ENCODE measurements at places on chromosomes 4 and X.

DNA sequence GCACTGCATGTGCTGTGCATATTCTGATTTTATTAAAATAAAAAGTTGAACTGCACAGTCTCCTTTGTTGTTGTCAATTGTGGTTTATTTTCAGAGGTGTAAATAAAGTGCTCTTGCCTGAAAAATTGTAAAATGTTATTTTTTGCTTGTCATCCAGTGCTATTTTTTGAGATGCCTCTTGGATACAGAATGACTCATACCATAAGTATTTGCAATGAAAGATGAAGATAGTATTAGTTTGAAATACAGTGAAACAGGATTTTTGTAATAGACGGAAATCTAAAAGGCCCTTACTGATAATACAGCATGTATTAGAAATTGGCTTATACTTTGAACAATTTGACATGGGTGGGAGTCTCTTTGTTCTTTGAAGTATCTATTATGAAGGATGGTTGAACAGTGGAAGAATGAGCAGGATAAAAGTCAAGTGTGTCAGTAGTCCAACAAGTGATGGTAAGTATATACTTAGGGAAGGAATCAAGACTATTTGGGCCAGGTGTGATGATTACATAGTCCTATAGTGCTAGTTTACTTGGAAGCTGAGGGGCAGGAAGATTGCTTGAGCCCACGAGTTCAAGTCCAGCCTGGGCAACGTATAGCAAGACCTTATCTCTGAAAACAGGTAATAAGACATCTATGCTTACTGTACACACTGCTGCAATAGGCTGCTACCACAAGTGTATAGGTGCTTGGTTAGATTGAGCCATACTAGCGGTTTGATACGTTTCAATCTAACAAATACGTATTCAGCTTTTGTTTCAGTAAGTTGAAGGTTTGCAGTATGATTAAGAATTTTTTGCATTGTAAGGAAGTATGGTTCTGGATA is 16.4 kb downstream of the DDX3X start:
- no peak for DNase-seq

DNA sequence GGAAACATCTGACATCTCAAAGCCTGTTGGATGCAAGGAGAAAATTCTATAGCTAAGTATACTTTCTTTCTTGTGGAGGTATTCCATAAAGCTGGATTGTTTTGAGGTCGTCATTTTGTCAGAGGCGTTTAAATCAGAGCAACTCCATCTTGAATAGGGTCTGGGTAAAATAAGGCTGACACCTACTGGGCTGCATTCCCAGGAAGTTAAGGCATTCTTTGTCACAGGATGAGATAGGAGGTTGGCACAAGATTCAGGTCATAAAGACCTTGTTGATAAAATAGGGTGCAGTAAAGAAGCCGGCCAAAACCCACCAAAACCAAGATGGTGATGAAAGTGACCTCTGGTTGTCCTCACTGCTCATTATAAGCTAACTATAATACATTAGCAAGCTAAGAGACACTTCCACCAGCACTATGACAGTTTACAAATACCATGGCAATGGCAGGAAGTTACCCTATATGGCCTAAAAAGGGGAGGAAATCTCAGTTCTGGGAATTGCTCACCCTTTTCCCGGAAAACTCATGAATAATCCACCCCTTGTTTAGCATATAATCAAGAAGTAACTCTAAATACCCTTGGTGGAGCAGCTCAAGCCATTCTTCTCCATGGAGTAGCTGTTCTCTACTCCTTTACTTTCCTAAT is 11.9 kb downstream of the HSD17B13 start:
- no peak for DNase-seq

DNA sequence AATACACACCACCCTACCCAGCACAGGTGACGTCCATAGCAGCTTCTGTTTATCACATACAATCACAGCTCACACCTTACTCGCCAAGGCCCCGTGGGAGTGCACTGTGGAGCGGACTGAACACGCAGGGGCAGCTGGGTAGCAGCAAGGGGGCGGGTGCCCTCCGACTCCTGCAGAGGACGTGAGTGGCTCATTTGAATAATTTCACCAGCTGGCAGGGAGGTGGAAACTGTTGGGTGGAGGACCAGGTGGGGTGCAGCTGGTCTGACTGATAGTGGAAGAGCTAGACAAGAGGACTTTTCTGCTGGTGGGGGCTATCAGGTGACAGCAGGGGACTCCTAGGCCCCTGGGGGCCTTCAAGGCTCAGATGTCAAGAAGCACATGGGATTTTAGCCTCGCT is 16.3 kb downstream of the MAN2B2 start:
- DNase-seq, result no peak

GRCh38 chr4:48255959-48256342 is 13.7 kb downstream of the TEC start:
- DNase-seq, result no peak

DNA sequence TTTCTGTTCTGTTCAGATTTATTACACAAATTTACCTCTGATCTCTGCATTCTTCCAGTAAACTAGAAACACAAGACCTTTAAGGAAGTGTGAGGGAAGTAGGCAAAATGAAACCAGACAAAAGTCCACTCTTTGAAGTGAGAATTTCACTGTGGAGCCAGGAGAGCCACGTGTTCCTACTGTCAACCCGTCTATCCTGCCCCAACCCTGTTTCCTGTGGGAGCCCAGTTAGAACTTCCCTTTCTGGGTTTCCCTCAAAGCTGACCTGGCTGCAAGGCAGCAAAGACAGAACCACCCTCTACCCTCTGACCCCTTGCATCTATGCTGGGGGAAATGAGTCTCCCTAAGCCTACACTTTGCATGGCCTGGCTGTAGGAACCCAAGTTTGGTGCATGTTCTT is 40.0 kb downstream of the TMEM144 start:
- DNase-seq, result no peak

DNA sequence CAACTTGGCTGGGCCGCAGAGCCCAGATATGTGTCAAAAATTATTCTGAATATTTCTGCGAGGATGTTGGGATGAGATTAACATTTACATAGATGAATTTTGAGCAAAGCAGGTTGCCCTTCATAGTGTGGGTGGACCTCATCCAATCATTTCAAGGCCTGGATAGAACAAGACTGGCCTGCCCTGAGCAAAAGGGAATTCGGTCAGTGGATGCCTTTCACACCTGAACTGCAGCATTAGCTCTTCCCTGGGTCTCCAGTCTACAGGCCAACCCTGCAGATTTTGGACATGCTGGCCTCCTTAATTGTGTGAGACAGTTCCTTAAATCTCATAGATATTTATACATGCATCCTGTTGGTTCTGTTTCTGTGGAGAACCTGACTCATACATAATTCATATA is 32.4 kb upstream of the SLC10A4 start:
- DNase-seq, result no peak

DNA sequence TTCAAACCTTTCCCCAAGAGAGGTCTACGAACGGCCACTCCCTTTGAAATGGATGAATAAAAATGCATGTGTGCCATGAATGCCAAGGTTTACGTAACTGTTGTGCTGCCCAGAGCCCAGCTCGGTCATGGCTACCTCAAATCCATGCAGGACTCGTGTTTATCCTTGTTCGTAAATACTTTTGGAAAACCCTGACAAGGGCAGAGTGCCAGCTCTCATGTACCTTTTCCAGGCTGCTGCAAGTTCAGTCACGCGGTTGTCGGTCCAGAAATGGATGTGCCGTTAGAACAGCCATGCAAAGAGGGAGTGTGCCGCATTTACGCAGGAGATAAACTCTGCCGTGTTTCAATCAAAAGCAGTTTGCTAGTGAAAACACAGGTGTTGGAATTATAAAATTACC is 123.4 kb downstream of the AMELX start:
- no peak for DNase-seq

GRCh38 chr4:141339391-141339790 is 118.7 kb downstream of the ZNF330 start:
- no peak for DNase-seq

DNA sequence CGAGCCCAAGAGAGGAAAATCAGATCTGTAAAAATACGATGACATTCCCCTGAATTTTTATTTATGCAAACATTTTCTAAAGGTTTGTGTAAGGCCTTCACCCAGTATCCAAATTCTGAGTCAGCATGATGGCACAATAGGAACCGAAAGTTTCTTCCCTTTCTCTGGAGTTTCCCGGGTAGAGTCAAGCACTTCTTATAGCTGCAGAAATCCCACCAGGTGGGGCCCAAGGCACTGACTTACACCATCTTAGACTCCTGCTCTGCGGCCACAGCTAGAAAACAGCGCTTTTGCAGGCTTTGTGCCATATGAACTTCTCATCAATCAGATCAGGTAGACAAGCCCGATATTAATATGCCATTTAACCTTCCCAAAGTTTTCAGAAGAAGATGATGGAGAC is 13.4 kb downstream of the LEF1 start:
- DNase-seq, result no peak

DNA sequence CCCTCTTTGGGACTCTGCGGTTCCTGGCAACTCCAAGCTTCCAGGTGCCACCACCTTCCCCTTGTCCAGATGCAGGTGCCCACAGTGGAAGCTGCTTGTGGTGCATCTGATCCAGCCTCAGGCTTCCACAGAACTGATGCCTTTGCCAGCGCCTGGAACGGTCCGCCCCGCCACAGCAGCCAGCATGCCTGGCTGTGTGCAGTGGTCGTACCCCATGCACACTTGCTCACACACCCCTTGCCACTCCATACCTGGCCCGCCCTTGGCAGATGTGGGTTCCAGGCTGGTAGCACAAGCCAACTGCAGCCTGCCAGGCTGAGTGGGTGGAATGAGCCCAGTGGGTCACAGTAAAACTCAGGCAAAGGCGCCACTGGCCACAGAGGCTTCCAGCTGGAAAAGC is 240.5 kb downstream of the PPP4R3C start:
- no peak for DNase-seq

- DNase-seq, result no peak
Observed at GRCh38 chrX:108292053-108292452, 146.2 kb downstream of the COL4A6 start.

DNA sequence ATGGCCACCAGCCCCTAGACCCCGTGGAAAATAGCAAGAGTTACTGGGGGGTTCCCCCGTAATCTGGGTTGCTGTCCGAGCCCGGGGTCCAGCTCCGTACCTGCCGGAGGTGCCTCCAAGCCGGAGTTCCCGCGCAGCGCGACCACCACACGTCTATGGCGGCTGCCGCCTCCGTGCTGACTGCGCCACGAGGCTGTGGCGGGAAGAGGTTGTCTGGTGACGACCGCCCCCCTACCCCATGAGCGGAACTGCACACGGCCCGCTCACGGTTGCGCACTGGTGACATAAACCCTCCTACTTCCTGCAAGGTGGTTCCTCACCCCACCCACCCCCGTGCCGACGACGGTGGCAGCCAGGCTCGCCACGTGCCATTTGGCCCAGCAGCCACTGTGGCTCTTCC is at the start of gene PNMA5:
TSS of gene PNMA5 (minus strand) at position 184 of the 400 bp plus-strand sequence. CDS start 2,518 bp downstream, outside the sequence.
- no peak for DNase-seq

DNA sequence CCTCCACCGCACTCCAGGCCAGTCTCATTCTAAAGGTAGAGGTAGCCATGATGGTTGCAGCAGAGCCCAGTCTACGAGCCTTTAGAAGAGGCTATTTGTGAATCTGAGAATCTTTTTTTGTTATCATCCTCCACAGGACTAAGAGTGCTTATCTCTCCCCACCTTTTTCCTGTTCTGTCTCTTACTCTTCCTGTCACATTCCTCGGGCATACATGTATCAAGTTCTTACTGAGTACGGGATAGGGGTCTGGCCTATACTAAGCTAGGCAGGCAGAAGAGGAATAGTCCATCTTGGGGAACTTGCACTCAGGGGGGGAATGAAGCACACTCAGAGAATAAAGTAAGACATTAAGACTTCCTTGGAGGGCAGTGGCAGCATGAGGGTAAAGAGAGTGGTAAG is 25.7 kb downstream of the LAS1L start:
- no peak for DNase-seq

DNA sequence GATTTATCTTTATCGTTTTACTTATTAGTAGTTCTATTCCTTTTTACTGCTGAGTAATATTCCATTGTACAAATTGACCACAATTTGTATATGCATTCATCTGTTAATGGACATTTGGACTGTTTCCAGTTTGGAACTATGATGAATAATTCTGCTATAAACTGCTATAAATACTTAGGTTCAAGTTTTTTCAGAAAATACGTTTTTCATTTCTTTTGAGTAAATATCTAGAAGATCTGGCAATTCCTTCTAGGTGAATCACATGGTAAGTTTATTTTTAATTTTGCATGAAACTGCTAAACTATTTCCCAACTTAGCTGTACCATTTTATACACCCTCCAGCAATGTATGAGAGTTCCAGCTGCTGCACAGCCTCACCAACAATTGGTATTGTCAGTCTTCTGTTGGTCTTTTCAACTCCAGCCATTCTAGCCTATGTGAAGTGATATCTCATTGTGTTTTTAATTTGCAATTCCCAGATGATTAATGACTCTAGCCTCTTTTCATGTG is 22.2 kb downstream of the LIN54 start:
- no peak for DNase-seq

DNA sequence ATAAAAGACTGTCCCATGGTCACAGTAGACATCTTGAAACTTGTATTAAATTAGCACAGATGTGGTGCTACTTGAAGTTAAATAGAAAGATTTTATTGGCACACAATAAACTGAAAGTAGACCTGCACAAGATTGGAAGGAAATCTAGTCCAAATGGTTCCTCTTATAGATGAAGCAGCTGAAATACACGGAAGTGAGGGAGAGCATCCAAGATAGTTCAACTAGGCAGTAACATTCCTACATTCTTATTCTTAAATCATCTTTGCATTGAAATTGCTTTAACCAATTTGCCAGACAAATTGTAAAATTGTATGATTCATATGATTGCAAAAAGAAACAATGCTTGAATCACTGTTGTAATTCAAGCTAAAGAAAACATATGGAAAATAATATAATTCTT is 87.6 kb upstream of the VCX3B start:
- DNase-seq, result no peak

DNA sequence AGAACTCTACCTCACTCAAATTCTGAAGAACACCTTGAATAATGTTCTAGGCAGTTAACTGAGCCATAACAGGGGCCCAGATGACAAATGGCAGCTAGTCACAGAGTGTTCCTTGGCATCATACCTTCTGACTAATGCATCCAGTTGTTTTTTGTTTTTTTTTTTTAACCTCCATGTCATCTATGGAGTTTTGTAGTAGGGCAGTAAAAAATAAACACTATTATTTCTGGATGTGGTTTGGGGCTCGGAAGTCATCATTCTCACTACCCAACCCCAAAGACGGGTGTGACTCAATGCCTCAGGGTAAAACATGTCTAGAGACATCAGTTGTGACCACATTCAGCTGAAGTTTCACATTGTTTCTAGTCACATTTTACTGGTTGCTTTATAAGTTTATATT is 31.2 kb upstream of the MCF2 start:
- DNase-seq, result no peak

DNA sequence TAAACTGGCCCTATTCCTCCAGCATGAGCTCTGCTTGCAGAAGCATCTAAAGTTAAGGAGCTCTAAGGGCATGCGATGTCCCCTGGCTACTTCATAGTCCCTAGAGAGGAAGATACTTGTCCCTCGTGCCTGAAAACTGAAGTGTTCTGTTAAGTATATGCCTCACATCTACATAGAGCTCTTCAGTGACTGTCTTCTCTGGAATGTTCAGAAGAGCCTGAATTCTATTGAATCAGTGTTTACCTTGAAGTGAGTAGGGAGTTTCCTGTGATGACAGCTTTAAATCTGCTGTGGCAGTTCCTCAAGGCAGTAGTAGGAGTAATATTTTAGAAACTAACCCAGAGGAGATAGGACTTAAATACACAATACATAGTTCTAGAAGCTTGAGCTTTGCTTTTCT is 111.2 kb downstream of the ZNF518B start:
- no peak for DNase-seq

GRCh38 chr4:184268584-184269160 is 51.0 kb upstream of the ENPP6 start:
- DNase-seq, result no peak

- DNase-seq, result no peak
Observed at GRCh38 chr4:184515606-184516005, 41.3 kb upstream of the IRF2 start.

GRCh38 chrX:3757510-3758025 is 44.1 kb upstream of the PRKX start:
- DNase-seq, result no peak

Measured in activated CD4-positive, alpha-beta T cell treated with anti-CD3 and anti-CD28 coated beads for 4 hours (primary cell).